HCT116 (cell line): ENCODE measurements at places on chromosomes 13 and 19. TPM values are rescaled to one million over a fixed set of nuclear protein-coding genes. Genes with fewer than 3 reads are reported as not detected.

TTC9B gene
- 1.7 TPM for total RNA-seq

TRAPPC5 gene
- 101 TPM for total RNA-seq

PPM1N gene
- total RNA-seq: 5.2 TPM

NOVA2 gene
- 2.5 TPM for total RNA-seq

CEACAM8 gene
- not detected for total RNA-seq

MUC16 gene
- total RNA-seq: 0.12 TPM

NLRP4 gene
- total RNA-seq: 0.52 TPM

CLEC4G gene
- total RNA-seq: not detected

CD22 gene
- 7.0 TPM for total RNA-seq
